ENCODE measurements at places on chromosomes 5 and 9.
A peak's percentile ranks its signal among the peaks of the same experiment; 100 is the strongest.

DNA sequence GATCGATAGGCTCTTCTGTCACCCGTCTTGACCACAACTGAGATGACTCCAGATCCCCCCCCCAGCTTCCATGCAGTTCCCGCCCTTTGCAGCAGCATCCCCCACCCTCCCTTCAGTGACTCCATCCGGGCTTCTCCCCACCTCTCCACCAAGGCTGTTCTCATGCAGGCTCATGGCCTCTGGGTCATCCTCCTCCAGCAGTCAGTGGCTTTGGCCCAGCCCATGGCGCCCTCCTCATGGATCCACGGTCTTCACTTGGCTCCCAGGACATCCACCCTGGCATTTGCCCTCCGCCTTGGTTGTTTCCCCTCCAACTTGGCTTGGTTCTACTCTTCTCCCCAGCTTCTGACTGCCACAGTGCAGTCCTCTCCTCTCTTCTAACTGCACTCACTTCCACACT is 96.7 kb upstream of the RUFY1 start:
- no peak for DNase-seq

DNA sequence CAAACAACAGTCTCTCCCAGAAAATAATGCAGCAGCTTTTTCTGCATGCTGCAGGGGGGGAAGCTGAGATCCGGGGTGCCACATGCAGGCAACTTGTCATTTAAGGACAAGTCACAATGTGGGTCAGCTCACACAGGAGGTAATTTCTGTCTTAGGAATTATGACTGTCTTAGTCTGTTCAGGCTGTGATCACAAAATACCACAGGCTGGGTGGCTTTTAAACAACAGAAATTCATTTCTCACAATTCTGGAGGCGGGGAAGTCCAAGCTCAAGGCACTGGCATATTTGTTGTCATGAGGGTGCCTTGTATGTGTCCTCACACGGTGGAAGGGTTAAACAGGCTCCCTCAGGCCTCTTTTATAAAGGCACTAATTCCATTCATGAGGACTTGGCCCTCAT is 127.7 kb downstream of the DIRAS2 start:
- no peak for DNase-seq

DNA sequence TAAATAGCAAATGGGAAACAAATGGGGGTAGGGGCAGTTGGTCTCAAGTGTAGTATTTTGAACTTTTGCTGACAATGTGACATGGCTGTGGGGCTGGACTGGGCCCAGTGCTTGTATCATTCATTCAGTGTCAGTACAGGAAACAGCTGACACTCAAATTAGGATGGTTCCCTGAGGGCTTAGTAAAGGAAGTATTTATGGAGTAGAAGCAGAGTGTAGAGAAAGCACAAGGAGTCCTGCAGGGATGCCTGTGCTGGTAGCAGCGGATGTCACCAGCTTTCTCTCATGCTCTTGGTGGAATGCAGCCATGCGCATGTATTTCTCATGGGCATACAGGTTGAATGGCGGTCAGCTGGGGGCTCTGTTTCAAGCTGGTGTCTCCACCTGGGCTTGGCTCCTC is 72.9 kb upstream of the SLC44A1 start:
- DNase-seq: no peak

GRCh38 chr9:113542741-113543140 is 79.2 kb downstream of the RGS3 start:
- no peak for DNase-seq

DNA sequence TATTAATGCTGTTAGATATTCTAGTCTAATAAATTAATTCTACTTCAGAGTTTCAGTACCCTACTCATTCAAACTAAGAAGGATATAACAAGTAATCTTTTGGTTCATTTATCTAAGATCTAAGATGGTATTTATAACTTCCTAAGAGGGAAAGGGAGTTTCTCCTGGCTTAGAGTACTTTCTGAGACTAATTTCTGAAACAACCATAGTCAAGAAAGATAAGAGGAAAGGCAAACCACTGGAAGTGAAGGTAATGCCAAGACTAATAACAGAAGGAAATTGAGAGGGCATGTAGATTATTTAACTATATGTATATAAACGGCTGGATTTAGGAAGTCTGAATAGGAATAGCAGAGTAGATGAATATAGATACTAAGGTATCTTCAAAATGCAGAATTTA is 112.4 kb upstream of the ACOT12 start:
- no peak for DNase-seq

GRCh38 chr5:143636931-143637528 is 174.9 kb upstream of the HMHB1 start:
- DNase-seq: no peak

GRCh38 chr5:932628-933250 is 40.1 kb downstream of the TRIP13 start:
- no peak for DNase-seq

GRCh38 chr9:120755810-120756434 is 37.3 kb downstream of the FBXW2 start:
- peak; percentile 37 for DNase-seq

GRCh38 chr9:105967797-105968196 is 273.5 kb downstream of the TMEM38B start:
- DNase-seq: no peak

- no peak for DNase-seq
These were observed 181.0 kb downstream of the BNC2 start for GRCh38 chr9:16689351-16689938.

DNA sequence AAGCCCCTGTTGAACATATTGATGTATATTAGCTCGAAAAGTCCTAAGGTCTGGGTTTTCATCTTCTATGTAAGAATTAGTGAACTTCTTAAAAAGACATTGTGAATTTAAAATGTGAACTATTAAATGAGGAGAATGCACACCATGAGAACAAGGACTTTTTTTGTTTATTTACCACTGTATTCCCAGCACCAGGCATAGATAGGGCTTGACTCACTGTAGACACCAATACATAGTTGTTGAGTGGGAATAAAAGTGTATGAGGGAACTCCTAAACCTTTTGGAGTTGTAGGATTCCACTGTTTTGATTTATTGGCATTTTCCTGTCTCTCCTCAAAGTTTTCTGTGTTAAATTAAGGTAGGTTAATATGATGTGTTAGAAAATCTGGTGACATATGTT is 40.3 kb downstream of the NNT start:
- no peak for DNase-seq

Data from stimulated activated CD4-positive, alpha-beta T cell treated with anti-CD3 and anti-CD28 coated beads, Interleukin-1b, Interleukin-23, amount 100 ng/mL, for 1 hour (primary cell).